Left forelimb (tissue), 1 donor: ENCODE measurements at places on chromosomes 6 and 20.

DNA sequence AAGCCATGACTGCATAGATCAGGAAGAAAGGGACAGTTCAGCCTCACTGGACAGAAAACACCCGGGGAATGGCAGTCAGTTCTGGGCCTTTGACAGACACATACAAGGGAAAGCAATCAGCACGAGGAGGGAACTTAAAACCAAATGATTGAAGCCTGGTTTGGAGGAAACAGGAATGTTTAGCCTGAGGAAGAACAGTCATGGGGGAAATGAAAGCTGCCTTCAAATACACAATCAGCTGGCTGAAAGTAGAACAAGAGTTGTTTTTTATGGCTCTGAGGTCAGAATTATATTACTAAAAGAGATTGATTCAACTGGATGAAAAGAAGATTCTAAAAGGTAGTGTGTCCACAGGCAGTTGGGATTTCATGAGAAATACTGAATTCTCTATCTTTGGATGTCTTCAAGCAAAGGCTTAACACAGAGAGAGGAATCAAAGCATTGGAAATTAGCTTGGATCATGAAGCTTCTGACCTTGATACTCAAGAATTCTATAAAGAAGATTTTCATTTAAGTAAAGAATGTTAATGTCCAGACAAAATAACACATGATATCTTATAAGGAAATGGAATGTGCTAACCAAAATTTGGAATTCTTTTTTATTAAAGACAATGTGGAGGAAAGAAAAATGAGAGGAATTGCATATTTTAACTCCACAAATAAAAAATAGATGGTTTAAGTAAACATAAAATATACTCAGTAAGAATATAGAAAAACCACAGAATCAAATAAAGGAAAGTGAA is 216.6 kb downstream of the IBTK start:
- no peak for DNase-seq

DNA sequence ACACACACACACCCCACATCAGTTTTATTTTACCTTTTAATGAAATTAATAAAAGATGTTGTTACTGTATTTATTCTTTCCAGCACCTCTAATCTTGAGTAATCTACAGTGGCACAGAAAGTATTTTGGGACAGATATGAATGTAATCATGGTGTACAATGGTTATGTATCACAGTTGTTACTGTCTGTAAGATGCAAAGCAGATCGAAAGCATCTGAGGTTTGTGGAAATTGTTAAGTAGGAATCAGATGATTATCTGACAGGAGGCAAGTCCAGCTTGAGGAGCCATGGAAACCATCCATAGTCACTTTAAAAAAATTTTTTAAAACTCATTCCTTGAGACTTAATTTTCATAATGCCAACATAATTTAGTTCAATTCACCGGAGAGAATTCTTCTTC is 636.3 kb upstream of the MARCKS start:
- DNase-seq = no peak

- DNase-seq = no peak
These were observed 41.0 kb downstream of the SAMD5 start for GRCh38 chr6:147549531-147549930.

- DNase-seq = no peak
These were observed 29.2 kb downstream of the ERMARD start for GRCh38 chr6:169780571-169781091.

DNA sequence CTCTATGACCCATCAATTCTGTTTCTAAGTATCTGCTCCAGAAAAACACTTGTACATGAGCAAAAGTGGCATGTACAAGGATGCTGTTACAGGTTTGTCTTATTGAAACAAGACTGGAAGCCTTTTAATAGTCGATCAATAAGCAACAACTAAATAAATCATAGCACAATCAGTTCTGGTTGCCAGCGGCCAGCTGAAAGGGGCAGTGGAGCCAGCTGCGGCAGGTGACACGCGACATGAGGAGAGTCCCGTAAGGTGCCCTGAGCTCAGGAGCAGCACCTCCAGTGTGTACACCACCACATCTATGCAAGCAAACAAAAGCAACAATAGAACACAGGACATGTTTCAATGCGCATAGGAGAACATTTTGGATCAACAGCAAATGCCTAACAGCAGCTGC is 20.7 kb upstream of the NNAT start:
- no peak for DNase-seq

- no peak for DNase-seq
These were observed 54.8 kb downstream of the GPX5 start for GRCh38 chr6:28580475-28580874.

- DNase-seq = no peak
These were observed 4.0 kb downstream of the MYLIP start for GRCh38 chr6:16132909-16133308.

- peak; percentile 66 for DNase-seq
These were observed 12.6 kb downstream of the HSPA12B start for GRCh38 chr20:3744806-3745685.

DNA sequence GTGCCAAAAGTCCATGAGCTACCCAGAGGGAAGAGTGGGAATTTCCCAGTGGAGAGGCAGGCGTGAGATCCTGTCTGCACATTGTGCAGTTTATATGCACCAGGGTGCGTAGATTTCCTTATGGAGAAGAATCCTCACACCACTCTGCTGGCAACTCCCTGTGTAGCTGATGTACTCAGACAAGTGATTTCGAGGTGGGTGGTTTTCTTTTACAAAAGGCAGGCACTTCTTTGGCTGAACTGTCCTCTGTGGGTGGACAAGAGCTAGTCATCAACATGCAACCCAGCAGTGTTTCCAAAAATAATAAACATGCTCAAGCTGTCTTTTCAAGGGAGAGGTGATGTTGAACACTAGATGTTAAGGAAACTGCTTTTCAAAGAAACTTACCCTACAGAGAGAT is 121.7 kb upstream of the NXT1 start:
- no peak for DNase-seq

DNA sequence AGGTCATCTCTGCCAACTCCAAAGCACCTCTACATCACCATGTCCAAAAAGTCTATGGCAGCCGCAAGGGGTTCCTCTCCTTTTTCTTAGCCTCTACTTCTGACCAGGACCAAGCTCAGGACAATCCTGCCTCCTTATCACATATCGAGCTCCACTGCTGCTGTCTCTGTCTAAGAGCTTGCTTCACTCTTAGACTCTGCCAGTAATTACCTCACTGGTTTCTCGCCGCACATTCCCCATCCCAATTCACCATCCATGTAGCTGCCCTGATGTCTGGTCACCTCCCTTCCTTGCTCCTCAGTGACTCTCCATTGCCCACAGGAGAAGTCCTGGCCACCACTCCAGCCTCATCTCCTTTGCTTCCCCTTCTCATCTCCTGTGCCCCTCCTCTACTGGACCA is 24.1 kb upstream of the PI16 start:
- no peak for DNase-seq

- DNase-seq = no peak
These were observed 43.4 kb downstream of the TRAF3IP2 start for GRCh38 chr6:111562246-111562645.

DNA sequence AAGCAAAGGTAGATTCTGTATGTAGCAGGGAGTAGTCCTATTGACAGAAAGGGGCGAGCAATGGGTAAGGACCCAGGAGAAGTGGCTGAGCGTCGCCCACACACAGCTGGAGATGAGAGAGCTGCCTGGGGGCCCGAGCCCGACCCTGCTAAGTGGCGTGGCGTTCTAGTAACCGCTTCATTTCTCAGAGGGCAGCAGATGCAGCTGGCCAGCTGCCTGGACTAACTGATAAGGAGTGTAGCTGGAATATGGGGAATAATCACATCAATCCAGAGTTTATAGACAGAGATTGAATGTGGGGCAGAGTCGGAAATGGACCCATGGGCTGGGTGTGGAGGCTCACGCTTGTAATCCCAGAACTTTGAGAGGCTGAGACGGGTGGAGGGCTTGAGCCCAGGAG is 64.4 kb downstream of the EZR start:
- no peak for DNase-seq

GRCh38 chr6:100753421-100753820 is 127.7 kb downstream of the ASCC3 start:
- no peak for DNase-seq

DNA sequence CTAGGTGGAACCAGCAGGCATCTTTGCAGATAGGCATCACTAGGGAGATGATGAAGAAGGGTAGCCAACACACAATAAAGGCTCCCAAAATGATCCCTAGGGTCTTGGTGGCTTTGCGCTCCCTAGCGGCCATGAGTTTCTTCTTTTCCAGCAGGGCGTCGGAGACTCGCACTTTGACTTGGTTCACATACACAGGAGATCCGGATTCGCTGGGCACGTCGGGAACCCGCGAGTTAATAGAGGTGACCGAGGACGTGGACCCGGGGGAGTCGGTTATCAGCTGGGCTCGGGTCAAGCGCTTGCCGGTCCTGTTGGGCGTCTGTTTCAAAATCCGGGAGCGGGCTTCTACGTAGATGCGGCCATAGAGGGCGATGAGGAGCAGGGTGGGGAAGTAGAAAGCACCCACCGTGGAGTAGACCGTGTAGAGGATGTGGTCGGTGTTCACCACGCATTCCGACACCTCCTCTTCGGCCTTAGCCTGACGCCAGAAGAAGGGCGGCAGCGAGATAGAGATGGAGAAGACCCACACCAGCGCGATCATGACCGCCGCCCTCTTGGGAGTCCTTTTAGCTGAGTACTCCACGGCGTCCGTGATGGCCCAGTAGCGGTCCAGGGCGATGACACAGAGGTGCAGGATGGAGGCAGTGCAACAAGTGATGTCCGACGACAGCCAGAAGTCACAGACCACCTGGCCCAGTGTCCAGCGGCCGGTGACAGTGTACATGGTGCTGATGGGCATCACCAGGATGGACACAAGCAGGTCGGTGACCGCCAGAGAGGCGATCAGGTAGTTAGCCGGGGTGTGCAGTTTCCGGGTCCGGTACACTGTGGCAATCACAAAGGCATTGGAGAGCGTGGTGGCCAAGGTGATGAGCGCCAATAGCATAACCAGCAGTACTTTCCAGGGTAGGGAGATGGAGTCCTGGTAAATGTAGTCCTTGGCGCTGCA is 658 bp downstream of the HTR1B start:
- DNase-seq = no peak

DNA sequence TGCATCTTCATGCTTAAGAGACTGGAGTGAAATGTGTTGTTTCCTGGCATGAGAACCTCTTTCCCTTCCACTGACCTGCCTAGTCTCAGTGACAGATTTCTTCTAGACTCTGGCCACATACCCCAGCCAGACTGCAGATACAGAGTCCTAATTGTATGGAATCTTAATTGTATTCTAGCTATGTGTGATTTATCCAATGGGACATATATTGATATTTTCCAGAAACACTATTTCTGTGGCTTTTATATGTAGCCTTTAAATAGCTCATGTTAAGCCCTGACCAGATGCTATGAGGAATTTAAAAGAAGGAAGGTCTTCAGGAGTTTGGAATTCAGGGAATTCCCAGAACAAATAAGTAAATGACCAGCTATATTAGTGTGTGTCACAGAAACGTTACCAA is 99.0 kb downstream of the FIG4 start:
- DNase-seq = no peak

- no peak for DNase-seq
These were observed 28.2 kb downstream of the SLC12A5 start for GRCh38 chr20:46056970-46057855.

DNA sequence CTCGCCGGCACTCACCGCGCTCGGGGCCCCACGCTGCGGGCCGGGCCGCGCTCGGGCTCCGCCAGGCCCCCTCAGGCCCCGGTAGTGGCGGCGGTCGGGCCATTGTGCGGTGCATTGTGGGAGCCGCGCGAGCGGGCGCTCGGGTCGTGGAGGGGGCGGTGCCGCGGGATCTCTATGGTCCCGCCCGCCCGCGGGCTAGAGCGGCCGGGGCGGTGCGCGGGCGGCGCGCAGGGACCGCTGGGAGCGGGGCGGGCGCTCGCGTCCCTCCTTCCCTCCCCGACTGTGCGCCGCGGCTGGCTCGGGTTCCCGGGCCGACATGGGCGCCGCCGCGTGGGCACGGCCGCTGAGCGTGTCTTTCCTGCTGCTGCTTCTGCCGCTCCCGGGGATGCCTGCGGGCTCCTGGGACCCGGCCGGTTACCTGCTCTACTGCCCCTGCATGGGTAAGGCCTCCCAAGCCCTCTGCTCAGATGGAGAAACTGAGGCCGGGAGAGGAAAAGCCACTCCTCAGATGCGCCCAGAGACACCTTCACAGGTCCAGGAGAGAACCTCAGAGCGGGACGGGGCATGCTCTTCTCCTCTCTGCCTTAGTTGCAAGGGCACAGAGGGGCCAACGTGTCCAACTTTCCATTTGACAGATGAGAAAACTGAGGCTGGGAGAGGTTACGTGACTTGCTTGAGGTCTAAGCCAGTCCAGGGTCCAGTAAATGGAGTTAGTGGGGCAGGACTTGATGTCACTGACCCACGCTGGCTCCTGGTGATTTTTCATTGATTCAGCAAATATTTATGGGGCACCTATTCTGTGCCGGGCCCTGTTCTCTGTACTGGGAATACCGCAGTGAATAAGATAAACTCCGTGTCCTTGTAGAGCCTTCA is at the start of the genes PLAGL2 and POFUT1:
Gene PLAGL2 (minus strand): TSS at position 118 of the 873 bp plus-strand sequence. CDS start 5,565 bp downstream, outside the sequence.
Gene POFUT1 (plus strand): TSS at position 255 of the 873 bp plus-strand sequence. CDS start 62 bp downstream, at position 317.
- DNase-seq = peak; percentile 91

DNA sequence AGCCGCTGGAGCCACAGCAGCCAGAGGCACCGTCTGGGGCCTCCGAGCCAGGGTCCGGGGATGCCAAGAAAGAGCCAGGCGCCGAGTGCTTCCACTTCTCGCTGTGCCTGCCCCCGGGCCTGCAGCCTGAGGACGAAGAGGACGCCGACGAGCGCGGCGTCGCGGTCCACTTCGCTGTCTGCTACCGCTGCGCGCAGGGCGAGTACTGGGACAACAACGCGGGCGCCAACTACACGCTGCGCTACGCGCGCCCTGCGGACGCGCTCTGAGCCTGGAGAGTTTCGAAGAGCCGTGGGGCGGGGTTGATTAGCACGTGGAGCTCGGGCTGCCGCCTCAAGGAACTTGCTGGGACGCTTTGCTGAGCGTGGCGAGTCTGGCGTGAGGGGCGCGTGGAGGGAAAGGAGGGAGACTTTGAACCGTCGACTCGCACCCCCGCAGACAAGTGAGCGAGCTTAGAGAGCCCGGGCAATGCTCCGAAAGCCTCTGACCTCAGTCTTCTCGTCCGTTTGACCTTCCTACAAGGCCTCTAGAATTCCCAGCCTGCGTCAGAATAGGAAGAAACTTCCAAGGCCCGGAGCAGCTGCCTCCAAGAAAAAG is 1.3 kb downstream of the PPP1R3G start:
- no peak for DNase-seq

GRCh38 chr6:44476849-44477248 is 89.3 kb downstream of the CDC5L start:
- DNase-seq = no peak

- DNase-seq = no peak
These were observed 205.6 kb downstream of the ZDHHC14 start for GRCh38 chr6:157586476-157587126.

DNA sequence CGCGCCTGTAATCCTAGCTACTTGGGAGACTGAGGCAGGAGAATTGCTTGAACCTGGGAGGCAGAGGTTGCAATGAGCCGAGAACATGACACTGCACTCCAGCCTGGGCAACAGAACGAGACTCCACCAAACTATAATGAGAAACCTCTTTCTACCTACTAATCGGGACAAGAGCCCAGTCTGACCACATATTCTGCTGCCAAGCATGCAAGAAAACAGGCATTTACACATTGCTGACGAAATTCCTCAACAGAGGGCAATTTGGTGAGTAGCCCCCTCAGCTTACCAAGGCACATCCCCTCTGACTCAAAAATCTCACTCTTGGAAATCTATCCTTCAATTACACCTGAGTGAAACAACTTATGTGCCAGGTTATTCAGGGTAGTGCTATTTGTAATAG is 81.2 kb downstream of the SLC23A2 start:
- no peak for DNase-seq

GRCh38 chr20:52454660-52455059 is 263.1 kb upstream of the ZFP64 start:
- DNase-seq = no peak

- DNase-seq = no peak
These were observed 467.3 kb upstream of the IRAK1BP1 start for GRCh38 chr6:78400076-78400475.
